IMR-90 (cell line): ENCODE measurements at places on chromosomes 2 and 18. TPM values are rescaled to one million over a fixed set of nuclear protein-coding genes. Genes with fewer than 3 reads are reported as not detected.

The UNC80 gene
- not detected in 2 replicates for polyA plus RNA-seq

The TRAF3IP1 gene
- 6.0 and 8.3 TPM in 2 replicates for polyA plus RNA-seq

The RESP18 gene
- not detected in 2 replicates for polyA plus RNA-seq

The PSMD1 gene
- 89.8 and 111 TPM in 2 replicates for polyA plus RNA-seq

The CROCC2 gene
- polyA plus RNA-seq, result not detected in 2 replicates

The ARHGAP25 gene
- 0.27 and 0.29 TPM in 2 replicates for polyA plus RNA-seq

The DES gene
- 4.0 and 4.9 TPM in 2 replicates for polyA plus RNA-seq

The IL37 gene
- polyA plus RNA-seq, result 0.15 TPM in 1 of 2 replicates, not detected in the other

- DNase-seq, result no peak
Observed at GRCh38 chr2:19131871-19132270, 226.6 kb downstream of the OSR1 start.

GRCh38 chr2:127092306-127092705 is 14.6 kb downstream of the BIN1 start:
- DNase-seq, result no peak

DNA sequence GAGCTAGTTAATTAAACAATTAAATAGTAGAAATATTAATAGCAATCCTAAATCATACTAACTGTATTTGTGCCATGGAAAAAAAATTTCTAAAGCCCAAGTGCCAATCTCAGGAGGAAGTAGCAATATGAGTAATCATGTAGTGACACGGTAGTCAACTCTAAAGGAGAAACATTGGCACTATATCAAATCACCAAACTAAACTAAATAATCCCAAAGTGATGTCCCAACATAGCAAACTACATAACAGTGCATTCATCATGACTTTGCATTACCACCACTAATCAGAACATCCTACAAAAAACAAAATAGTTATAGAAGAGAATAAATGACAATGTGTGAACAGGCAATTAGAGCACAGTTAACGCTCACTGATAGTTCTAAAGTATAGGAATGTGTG is 195.1 kb downstream of the EXOC6B start:
- peak; percentile 49 for DNase-seq

GRCh38 chr18:62321201-62321600 is 3.9 kb upstream of the TNFRSF11A start:
- DNase-seq, result no peak

DNA sequence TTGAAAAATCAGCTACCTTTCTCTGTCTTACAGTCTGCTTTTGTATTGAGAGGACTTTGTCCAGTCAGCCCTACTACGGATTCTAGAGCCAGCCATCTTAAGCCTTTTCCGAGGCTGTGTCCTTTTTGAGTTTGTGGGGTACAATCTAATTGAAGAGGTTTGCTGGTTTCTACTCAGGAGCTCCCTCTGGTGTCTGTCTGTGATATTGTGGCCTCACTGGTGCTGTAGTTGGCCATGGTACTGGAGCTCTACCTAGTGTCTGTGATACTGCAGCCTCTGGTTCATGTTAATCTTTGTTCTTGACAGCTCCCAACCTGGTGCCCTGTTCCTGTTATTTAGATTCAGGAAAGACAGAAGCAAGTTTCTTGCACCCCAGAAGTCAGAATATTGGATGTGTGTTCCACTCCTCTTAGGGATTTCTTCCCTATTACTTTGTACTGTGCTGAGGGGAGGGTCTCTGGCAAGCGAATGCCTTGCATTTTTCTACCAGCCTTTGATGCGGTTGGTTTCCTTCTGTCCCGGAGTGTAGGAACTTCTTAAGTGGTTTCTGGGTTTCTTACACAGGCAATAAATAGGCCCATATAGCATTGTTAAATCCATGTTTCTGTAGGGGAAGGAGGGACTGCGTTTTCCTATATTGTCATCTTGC is 78.5 kb downstream of the ACSL3 start:
- peak; percentile 68 for DNase-seq

DNA sequence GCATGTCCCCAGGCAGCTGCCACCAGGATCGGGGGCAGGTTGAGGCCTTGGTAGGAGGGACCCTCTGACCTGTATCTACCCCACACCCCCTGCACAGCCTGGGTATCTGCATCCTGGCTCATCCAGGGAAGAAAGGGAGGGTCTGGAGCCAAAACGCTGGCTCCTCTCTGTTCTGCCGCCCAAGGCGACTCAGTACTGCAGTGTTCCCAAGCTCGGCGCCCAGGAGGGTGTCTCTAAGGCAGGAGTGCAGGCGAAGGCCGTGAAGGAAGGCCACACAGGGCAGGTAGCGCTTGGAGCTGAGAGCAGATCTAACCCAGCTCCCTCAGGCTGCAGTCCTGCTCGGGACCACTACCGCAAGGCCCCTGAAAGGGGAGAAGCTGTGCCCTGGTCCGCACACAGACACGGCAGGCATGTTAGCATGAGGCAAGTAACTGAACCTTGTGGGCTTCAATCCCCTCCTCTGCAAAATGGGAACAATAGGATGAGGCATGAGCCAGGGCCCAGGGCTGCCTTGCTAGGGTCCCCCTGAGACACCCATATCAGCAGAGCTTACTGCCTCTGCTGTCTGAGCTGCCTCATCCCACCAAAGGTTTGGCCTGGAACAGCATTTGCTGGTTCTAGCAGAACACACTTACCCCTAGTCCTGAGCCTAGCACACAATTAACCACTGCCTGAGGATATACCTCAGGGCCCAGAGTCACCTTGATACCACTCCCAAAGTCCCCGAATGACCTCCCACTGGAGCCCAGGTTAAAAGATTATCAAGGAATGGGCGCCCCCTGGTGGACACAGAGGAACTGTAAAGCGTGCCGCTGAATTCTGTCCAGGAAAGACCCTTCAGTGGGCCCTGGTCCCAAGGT is 6.5 kb downstream of the PTMA start:
- no peak for DNase-seq

DNA sequence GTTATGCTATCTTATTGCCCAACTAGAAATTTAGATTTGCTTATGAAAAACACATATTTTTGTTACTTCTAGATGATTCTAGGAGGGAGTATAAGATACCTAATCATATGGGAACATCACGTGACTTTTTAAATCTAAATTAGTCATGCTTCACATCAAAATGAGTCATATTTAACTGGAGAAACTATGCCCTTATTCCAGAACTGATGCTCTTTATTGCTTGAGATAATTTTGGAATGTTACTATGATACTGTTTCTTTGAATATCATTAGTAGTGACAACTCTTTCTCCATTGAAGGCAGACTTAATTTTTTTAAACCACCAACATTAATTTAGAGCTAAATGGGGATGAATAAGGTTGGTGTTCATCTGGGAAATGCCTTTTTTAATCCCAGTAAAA is 19.9 kb upstream of the ELAC1 start:
- DNase-seq, result peak; percentile 53

DNA sequence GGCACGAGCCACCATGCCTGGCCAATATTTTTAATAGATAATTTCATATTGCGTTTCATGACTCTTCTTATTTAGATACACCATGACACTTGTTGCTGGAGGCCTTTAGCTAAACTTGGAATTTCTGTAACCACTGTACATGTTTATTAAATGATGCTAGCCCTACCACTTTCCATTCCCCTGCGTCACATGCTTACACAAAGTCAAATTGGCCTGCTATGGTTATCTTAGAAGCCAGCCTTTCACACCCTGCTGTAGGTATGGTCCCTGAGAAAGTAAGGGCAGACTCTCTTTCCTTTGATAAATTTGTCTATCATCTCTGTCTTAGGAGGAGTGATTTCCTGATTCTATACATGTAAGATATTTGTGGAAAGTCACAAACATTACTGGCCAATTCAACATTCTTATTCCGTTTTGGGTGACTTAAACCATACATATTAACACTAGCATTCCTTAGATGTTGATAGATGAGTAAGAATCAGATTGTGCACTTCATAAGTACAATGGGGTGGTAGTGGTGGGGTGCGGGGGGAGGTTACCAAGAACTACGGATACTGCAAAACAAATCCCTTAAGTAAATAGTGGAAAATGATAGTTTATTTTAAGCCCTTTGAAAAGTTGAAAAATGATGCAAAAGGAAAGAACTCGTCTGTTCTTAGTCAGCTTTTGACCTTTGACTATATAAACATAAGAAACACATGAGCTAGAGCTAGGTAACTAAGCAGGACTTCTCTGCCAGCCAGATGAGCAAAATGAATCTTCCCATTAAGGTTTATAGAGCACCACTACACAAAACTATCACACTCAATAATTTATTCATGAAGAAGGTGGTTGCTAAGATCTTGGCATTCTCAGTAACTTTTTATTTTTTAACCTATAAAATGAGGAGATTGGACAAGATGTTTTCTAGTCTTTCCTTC is 7.9 kb upstream of the NDUFV2 start:
- peak; percentile 94 for DNase-seq

DNA sequence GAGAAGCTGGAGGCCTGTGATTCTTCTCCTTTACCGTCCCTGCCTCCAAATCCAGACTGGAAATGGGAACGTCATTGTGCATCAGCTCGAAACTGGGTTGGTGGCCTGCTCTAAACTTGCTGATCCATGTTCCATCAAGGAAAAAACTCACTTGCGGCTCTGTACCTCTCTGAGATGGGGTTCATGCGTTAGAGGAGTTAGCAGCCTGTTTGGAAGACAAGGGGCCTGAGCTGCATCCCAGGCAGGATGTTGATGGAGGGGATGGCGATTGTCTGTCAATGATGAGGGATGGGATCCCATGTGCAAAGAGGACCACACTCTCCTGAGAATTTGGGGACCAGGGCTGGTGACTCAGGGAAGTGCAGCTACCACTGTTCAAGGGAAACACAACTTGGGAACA is 26.0 kb downstream of the TWIST2 start:
- DNase-seq, result no peak

GRCh38 chr18:3305354-3305762 is 43.4 kb downstream of the MYL12B start:
- DNase-seq, result peak; percentile 100

DNA sequence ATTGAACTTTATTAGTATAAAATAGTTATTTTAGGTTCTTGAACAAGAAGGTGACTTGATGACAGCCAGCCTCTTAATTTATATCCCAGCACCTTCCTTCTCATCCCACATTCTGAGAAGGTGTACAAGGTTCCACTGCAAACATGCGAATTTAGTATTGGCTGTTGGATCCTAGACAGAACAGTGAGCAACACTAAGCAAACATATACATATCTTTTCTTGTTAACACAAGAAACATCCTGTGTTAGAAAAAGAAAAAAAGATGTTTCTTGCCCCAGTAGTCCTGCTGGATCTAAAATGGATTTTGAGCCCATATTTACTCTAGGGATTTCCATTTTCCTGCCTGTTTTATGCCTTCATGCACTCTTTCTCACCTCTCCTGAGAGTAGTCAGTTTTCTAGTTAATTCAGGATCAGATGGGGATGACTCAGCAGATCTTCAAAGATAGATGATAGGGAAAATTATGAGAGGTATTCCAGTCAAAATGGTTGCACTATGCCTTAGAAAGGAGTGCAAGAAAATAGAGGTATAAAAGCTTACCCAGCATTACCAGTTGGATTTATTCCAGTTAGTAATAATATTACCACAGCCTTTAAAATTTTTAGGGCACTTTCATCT is 336.5 kb downstream of the MEIS1 start:
- DNase-seq, result peak; percentile 23

DNA sequence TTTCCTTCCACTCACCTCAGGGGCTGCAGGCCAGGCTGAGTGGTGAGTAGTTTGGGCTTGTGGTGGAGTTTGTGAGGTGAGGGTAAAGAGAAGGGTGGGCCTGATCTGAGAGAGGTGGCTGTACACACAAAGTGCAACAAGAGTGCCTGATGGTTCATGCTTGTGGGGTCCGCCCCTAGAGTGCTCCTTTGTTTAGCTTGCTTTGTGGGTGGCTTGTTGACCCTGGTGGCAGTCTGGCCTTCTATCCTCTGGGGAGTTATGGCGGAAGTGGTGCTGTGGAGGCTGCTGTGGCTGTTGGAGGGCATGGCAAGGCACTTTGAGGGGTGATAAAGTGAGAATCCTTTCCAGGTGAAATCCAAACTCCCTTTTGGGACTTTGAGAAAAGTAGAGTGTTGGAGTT is 10.6 kb downstream of the UBE2F start:
- DNase-seq, result no peak
